Activated T-helper 1 cell treated with anti-CD3 and anti-CD28 coated beads, Interleukin-12 subunit alpha, Interleukin-12 subunit beta, Interleukin-2, Interleukin-4 antibody, amounts not matched to agents 30 ng/mL and 10 ng/mL and 1 ng/mL, durations not matched to agents 14 hours and 24 hours and 36 hours (primary cell): ENCODE measurements at places on chromosomes 4 and X.
A peak's percentile ranks its signal among the peaks of the same experiment; 100 is the strongest.

GRCh38 chr4:145307120-145307519 is 126.7 kb upstream of the OTUD4 start:
- no peak for DNase-seq

DNA sequence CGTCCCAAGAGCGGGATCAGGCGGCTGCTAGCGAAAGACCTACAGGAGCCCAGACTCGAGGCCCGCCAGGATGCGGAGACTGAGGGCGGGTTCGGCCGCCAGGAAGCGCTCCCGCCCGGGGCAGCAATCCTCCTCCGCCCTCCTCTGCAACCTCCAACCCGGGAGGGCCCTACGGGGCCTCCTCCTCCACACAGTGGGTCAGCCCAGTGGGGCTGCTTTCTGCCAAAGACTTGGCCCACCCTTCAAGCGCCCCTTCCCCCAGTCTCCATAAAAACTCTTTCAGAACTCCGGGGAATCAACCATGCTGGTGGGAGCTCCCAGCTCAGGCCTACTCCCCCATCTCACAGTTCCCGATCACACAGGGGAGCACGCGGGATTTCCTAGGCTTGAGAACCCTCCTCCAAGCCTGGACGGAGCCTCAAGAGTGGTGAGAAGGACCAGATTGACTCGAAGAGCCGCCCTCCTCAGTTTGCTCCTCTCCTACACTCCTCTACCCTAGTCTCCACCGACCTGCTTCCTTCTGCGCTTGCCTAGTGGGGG is 77.5 kb downstream of the RLIM start:
- no peak for DNase-seq

- no peak for DNase-seq
Observed at GRCh38 chrX:10989386-10989785, 121.7 kb upstream of the HCCS start.

DNA sequence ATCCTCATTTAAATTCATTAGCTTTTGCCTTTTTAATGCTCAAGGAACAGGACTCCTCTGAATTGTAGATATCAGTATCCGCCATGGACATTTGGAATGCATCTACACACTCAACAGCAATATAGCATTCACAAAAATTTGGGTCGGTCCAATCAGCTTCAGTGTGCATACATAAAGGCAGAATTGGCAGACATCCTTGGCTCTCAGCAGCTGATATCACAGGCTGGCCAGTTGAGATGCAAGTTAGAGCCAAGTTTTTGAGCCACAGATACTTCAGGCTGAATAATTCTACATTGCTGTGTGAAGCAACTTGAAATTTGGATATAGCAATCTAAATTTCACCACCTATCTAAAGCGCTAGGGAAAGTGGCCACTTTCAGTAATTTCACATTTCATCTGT is 821.1 kb downstream of the PCDH19 start:
- no peak for DNase-seq

DNA sequence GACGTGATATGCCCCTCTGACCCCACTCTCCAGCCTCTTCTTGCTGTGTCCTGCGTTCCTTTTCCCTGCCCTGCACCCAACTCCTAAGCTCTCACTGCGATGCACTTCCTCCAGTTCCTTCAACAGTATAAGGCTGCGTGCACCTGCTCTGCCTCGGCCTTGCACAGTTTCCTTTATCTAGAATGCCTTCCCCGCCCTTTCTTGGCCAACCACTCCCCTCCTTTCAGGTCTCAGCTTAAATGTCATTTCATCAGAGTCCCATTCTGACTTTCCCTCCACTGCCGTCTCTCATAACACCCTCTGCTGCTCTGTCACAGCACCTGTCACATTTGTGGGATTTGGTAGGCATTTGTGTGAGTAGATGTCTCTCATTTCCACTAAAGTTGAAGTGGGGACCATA is 58.4 kb upstream of the NEIL3 start:
- peak; percentile 3 for DNase-seq

GRCh38 chr4:179328627-179329026 is 1886.4 kb upstream of the AGA start:
- DNase-seq = no peak
